NCI-H146 (cell line): ENCODE measurements at places on chromosomes 16 and 17.

DNA sequence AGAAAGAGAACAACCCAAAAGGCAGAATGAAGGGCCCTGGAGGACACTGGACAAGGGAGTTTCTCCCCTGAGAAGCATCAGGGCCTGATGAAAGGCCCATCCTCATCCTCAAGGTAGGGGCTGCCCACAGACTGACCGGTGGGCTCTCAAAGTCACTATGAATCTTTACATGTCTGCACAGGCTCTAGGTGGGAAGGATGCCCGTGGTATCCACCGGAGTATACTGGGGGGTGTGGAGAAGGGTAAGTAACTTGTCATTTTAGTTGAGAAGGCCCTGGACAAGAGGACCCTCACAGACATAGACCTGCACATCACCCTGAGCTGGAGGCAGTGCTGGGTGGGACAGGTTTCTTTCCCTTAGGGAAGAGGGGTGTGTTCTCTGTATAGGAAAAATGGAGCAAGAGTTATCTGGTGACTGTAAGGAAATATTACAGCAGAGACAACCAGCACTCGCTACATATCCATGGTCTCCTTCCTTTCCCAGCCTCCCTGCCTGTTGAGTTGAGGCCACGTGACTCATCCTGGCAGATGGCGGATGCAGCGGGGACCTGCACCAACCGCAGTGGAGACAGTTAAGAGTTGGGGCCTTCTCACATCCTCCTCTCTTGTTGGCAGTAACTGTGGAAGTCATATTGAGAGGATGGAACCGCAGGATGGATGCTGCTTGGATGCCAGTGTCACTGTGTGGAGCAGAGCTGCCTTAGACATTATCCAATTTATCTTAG lies 45.6 kb upstream of the KCNJ12 start:
- no peak for DNase-seq

- DNase-seq = no peak
These were observed 976 bp downstream of the CCL3L1 start for GRCh38 chr17:36195434-36196130.

GRCh38 chr17:45231481-45232116 lies 9.9 kb downstream of the FMNL1 start:
- peak; percentile 36 for DNase-seq

DNA sequence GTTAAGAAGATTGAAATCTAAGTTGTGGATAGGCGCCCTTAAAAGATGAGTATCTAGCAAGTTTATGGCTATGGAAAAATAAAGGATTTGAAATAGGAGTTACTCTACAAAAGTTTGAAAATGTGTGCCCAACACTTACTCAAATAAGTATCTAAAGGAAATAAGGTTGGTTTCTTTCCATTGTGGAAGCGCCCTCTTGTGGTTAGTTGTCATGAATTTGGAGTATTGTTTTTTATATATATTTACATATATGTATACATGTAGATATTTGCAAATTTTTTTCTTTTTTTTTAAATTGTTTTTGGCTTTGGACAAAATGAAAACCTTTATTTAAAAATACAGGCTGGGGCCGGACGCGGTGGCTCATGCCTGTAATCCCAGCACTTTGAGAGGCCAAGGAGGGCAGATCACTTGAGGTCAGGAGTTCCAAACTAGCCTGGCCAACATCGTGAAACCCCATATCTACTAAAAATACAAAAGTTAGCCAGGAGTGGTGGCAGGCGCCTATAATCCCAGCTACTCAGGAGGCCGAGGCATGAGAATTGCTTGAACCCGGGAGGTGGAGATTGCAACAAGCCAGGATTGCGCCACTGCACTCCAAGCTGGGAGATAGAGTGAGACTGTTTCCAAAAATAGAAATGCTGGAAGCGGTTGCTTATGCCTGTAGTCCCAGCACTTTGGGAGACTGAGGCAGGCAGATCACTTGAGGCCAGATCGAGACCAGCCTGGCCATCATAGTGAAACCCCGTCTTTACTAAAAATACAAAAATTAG lies 24.0 kb upstream of the VPS4A start:
- DNase-seq = peak; percentile 43

- DNase-seq = no peak
These were observed 8.6 kb downstream of the IGSF6 start for GRCh38 chr16:21643785-21644184.

- DNase-seq = no peak
These were observed 26.2 kb downstream of the C16orf78 start for GRCh38 chr16:49399594-49400364.

GRCh38 chr17:79631640-79632431 lies 21.0 kb upstream of the RBFOX3 start:
- no peak for DNase-seq

GRCh38 chr16:10942352-10943063 lies at the start of gene DEXI:
Gene DEXI (minus strand): TSS chr16:10942468. CDS start chr16:10942005, 463 bp downstream.
- DNase-seq = peak; percentile 93

- DNase-seq = no peak
These were observed 63.3 kb downstream of the NOG start for GRCh38 chr17:56656701-56657327.

GRCh38 chr16:89343501-89344457 lies 126.3 kb downstream of the ZNF778 start:
- DNase-seq = no peak

GRCh38 chr17:8857919-8858318 lies 9.6 kb downstream of the PIK3R6 start:
- peak; percentile 93 for DNase-seq

DNA sequence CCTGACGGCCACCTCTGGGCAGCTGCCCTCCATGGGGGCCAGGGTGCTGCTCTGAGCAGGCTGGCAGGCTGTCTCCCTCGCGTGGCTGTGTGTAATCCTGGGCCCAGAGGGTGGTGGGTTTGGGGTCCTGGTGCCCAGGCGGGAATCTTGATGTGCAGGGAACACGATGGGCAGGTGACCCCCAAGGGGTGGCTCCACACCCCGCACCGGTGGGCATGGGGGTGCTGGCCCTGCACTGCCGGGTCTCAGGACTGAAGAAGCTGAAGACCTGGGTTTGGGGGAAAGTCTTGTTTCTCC lies 8.6 kb downstream of the CHMP6 start:
- no peak for DNase-seq

- no peak for DNase-seq
These were observed 248.8 kb upstream of the ELAC2 start for GRCh38 chr17:13266606-13267005.

DNA sequence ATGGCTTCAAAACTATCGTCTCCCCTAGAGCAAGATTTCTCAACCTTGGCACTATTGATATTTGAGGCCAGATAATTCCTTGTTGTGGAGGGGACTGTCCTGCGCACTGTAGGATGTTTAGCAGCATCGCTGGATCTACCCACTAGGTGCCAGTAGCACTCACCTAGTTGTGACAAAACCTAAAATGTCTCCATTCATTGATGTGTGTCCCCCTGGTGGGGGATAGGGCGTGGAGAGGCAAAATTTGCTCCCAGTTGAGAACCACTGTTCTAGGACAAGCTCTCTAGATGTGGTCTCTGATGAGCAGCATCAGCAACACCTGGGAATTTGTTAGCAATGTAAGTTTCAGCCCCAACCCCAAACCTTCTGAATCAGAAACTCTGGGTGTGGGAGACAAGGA lies 259.0 kb downstream of the XYLT1 start:
- DNase-seq = no peak

GRCh38 chr16:31439519-31439918 lies 3.1 kb downstream of the ZNF843 start:
- no peak for DNase-seq

DNA sequence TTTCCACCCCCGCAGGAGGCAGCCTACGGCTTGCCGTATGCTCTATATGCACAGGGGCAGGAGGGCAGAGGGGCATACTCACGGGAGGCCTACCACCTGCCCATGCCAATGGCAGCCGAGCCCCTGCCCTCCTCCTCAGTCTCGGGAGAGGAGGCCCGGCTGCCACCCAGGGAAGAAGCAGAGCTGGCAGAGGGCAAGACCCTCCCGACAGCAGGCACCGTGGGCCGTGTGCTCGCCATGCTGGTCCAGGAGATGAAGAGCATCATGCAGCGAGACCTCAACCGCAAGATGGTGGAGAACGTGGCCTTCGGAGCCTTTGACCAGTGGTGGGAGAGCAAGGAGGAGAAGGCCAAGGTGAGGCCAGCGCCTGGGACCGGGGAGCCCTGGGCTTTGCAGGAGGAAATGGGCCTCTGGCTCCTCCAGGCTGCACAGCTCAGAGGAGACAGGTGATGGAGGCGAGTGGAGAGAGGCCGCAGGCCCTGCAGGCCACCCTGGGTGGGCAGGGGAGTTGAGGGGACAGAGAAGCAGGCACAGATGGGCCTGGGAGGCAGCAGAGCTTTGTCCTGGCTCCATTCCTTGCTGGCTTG lies 8.6 kb downstream of the SETD1A start:
- DNase-seq = no peak

DNA sequence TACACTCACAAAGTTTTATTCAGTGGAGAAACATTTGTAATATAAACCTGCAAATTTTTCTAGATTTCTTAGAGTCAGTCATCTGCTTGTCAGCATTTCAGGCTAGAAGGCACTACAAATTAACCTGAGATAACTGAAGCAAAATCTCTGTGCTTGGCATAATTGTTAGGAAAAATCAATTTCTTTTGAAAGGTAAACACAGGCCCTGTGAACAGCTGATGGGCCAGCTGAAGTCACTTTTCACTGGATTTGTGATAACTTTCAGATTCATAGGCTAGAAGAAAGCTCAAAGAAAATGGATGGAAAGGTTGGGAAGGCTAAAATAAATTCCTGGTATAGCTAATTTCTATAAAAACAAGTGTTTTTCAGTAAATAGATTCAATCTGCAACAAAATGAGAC lies 34.0 kb upstream of the SLC6A2 start:
- no peak for DNase-seq

- no peak for DNase-seq
These were observed 28.7 kb downstream of the HIC1 start for GRCh38 chr17:2083613-2084035.

DNA sequence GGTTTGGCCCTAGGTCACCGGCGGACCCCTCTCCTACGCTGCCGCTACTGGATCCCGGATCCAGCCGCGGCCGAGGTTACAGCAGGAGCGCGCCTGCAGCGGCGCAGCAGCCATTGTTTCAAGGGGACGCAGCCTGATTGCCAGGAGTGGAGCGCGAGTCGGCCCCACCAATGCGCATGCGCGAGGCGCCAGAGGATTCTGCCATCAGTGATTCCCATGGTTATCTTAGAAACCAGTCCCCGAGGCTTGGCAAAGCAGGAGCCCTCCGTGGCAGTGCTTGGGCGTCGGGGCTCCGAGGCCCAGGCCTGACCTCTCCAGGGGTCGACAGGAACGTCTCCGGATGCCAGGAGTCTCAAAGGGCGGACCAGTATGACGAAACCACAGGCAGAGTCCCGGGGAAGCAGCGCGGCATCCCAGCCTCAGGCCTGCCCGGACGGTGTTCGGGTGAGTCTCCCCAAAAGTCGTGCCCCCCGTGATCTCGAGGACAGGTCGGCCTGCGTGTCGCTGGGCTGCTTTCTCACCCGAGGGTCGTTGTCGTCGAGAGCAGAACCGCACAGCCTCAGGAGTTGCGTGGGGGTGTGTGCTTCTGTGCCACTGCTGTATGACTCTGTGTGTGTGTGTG lies 608.5 kb downstream of the KCNJ18 start:
- no peak for DNase-seq

DNA sequence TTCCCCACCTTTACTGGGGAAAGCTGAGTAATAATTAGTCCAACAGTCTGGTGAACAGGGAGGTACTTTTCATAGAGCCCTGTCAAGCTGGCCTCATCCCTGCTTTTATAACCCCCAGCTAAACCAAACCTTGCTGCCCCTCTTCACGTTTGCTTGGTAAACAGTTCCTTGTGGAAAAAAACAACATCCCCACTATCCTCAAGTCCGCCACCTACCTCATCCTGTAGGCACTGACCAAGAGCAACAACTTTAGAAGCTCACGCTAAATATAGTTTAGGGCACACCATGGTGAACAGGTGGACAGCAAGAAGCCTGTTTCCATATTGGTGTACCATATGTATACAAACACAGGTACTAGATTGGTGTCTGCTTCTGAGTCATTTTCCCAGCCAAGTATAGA lies 16.5 kb downstream of the NFE2L1 start:
- DNase-seq = no peak

DNA sequence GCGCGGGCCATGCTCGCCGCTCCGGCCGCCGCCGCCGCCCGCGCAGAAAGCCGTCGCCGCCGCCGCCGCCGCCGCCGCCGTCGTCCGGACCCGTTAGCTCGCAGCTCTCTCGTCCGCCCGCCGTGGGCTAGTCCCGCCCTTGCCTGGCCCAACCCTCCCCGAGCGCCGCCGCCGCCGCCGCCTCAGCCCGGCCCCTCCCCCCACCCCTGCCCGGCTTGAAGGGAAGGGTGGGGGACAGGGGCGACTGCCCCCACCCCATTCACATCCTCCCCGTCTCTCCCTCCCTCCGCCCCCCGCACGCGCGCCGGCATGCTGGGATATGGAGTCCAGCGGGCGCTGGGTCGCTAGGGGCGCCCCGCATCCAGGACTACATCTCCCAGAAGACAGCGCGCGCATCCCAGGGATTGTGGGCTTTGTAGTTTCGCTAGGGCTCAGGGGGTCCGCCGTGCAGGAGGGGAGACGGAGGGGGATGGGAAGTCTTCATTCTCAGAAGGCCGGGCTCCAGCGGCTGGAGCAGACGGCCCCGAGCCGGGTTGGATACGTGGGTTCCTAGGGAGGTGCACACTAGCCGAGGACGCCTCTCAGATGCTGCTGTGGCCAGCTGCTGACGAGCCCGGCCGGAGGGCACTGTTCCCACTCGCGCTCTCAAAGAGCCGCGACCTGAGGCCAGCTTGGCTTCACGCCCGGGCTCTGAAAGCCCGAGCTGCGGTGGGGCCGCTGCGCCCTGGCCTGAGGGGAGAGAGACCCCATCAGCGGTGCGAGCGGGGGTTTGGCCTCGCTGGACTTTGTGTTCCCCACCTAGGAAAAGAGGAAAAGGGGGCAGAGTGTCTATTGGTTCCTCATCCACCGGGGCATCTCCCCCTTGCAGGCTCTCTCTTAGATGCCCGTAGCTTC lies at the start of gene ST3GAL2:
TSS of gene ST3GAL2 (minus strand) at position 132 of the 894 bp plus-strand sequence. CDS start 40,570 bp downstream, outside the sequence.
- DNase-seq = peak; percentile 90

- no peak for DNase-seq
These were observed 241.5 kb upstream of the NLRP1 start for GRCh38 chr17:5825717-5826330.

DNA sequence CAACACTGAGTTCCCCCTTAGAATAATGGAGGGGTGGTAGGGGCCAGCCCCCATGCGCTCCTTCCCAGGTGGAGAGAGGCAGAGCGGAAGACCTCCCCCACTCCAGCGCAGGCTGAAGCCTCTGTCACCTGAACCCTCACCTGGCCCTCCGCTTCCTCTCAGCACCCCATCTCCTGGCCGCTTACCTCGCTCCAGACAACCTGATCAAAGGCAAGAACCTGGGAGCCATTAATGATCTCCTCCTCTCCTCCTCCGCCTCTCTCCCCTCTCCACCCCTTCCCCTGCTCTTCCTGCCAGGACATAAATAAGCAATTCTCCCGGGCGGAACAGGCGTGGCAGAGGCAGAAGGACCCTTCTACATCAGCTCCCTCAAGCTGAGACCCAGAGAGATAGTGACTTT lies 110.2 kb upstream of the LHX1 start:
- DNase-seq = no peak

DNA sequence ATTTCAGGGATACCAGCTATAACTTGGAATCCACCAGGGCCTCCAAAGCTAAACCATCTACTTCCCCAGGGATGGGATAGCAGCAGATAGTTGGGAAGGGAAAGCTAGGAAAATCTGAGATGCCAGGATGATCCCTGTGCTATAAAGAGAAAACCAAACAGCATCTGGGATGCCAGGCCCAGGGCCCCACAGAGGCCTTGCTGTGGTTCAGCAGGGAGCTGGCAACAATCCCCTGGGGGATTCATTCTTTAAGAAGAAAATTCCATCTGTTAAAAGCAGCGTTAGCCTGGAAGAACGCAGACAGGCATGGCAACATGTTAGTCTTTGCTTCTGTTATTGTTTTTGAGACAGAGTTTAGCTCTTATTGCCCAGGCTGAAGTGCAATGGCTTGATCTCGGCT lies 16.6 kb downstream of the MYO18A start:
- DNase-seq = no peak

GRCh38 chr16:399340-400019 lies 2.2 kb upstream of the DECR2 start:
- no peak for DNase-seq
